ENCODE measurements at places on chromosomes 1 and 21.

- no peak for DNase-seq
Measured at GRCh38 chr1:34657266-34657665, 97.6 kb upstream of the GJB5 start.

- peak; percentile 64 for DNase-seq
Measured at GRCh38 chr1:17156108-17156507, 36.9 kb upstream of the PADI2 start.

DNA sequence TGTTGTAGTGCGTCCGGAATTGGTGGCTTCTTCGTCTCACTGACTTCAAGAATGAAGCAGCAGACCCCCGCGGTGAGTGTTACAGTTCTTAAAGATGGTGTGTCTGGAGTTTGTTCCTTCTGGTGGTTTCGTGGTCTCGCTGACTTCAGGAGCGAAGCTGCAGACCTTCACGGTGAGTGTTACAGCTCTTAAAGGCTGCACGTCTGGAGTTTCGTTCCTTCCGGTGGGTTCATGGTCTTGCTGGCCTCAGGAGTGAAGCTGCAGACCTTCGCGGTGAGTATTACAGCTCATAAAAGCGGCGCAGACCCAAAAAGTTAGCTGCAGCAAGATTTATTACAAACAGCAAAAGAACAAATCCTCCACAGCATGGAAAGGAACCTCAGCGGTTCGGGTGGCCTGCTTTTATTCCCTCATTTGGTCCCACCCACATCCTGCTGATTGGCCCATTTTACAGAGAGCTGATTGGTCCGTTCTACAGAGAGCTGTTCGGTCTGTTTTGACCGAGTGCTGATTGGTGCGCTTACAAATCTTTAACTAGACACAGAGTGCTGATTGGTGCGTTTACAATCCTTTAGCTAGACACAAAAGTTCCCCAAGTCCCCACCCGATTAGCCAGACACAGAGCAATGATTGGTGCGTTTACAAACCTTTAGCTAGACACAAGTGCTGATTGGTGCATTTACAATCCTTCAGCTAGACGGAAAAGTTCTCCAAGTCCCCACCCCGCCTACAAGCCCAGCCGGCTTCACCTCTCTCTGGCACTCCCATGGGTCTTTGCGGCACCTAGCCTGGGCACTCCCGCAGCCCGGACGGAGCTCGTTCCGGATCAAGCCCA lies 49.6 kb upstream of the KRTAP19-8 start:
- DNase-seq: no peak

DNA sequence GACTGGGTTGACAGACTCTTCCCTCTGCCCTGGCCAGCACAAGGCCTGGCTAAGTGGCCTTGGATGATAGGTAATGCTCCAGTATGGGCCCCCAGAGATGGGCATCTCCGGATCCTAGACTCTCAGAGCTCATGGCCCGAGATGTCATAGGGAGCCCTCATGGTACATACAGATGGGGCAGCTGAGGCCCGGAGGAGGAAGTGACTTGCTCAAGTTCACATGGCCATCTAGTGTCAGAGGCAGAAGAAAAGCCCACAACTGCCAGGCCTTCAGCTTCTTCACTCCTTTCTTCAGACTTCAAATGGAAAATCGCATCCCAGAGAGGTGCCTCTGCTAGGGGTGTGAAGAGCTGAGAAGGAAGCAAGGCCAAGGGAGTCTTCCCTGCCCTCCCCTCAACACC lies 46.8 kb upstream of the SYNC start:
- DNase-seq: no peak

- DNase-seq: no peak
Measured at GRCh38 chr1:16406868-16407267, 30.4 kb downstream of the SPATA21 start.
